ENCODE measurements at places on chromosomes 4 and X.
A peak's percentile ranks its signal among the peaks of the same experiment; 100 is the strongest.

- DNase-seq: no peak
These were observed 22.5 kb downstream of the C4orf46 start for GRCh38 chr4:158649111-158649680.

DNA sequence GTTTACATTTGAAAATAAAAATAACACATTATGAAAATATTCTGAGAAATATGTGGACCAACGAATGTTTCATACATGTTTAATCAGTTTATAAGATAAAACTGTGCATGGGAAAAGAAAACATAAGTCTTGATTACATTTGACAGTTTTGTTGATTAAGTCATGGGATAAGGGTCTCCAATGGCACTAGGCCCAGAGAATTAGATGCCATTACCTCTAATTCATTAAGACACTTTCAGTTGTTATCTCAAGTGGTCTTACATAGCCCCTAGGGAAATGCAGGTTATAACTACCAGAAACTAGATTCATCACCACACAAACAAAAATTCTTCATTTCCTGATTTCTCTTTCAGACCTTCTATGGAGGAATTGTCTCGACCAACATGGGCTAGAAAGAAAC is 300.8 kb downstream of the PCDH7 start:
- DNase-seq: no peak

DNA sequence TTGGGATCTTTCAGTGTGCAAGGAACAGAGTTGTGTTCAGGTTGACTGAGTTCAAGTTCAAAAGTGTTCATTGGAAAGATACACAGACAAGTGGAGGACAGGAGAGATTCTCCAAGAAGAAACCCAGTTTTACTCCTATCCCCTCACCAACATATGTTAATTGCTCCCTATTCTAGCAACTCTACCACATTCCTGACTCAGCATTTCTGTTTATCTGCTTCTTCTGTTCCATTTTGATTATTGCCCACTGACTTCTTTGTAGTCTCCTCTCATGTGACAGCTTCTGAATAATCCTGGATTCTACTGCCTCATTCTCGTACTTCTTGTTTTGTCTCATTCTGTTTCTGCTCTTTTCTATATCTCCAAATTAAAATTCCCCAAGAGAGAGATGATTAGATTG is 15.8 kb upstream of the SPANXC start:
- no peak for DNase-seq

GRCh38 chr4:113823291-113823659 is 61.7 kb upstream of the CAMK2D start:
- DNase-seq: no peak

- peak; percentile 62 for DNase-seq
These were observed 29.6 kb upstream of the CHRNA9 start for GRCh38 chr4:40305328-40306170.

GRCh38 chrX:13829983-13830382 is 13.1 kb upstream of the GPM6B start:
- no peak for DNase-seq

DNA sequence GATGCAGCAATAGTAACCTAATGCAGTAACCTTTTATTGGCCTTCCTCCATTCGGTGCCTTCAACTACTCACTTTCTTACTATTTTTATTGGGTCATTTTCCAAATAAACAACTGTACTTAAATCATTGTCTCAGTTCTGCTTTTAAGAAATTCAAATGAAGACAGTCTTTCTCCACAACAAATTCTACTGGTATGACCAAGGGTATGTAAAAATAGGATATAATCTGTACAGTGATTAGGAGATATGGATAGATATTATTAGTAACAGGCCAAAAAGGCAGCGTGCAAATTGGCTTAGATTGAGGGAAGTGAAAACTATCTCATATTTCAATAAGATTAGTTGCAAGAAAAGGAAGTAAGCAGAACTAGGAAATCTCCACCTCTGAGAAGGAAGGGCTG is 177.4 kb upstream of the PPP1R2C start:
- DNase-seq: no peak

DNA sequence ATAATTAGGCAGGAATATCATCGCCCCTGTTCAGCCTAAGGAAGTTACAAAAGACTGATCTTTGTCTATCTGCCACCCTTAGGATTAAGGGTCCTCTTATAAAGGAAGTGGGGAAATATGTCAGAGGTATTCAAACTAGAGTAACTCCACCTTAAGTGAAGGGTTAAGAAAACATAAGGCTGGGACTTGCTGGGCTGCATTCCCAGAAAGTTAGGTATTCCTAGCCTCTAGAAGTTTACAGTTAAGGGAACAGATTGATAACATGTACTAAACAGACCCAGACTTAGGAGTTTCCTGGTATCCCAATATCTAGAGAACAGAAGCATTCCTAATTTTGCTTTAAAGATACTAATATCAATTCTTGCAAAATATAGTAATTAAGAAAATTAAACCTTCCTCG is 6.0 kb downstream of the CXCL2 start:
- DNase-seq: no peak

DNA sequence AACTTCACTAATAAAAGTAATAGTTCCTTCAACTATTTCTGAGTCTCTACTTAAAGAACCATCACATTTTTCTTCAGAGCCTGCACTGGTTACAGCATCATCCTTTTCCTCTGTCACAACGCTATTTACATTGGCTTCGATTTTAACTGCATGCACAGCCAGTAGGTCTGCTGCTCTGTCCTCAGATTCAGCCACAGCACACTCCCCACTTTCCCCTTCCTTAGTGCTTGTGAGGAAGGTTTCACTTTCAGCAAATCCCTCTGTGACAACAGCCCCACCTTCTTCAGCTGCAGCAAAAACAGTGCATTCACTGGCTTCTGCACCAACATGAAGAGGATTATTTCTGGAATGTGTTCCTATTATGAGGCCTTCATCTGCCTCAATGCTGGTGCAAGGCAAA is 25.7 kb downstream of the BOD1L1 start:
- DNase-seq: no peak

DNA sequence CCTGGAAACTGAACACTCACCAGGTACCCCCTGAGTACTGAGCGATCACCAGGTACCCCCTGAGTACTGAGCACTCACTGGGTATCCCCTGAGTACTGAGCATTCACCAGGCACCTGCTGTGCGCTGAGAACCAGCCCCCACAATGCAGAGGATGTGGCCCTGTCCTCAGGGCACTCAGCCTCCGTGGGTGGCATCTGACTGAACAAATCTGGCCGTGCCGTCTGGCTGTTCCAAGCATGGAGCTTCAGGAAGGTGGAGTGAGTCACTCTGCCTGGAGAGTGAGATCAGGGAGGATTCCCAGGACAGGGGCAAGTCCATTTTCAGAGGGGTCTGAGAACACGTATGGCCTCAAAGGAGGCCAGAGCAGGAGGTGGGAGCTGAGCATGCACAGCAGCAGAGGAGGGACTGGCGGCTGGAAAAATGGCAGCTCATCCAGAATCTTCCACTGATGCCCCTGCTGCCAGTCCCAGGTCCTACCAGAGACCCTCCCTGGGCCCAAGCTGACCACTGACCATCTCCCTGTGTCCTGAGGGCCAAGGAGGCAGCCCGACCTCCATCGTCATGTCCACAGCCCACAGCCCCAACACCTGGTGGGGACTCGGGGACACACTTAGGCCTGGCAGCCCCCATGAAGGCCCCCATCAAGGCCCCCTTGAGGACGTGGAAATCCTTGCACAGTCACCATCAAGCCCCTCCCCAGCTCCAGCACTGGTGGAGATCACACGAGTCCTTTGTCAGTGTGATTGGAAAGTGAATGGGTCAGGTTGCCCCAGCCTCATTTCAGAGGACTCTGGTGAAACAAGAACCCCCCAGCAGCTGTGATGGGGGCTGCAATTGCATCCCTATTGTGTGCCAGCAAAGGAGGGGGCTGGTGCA is 94.1 kb downstream of the HMX1 start:
- no peak for DNase-seq
